ENCODE measurements at places on chromosomes 12 and 14.

DNA sequence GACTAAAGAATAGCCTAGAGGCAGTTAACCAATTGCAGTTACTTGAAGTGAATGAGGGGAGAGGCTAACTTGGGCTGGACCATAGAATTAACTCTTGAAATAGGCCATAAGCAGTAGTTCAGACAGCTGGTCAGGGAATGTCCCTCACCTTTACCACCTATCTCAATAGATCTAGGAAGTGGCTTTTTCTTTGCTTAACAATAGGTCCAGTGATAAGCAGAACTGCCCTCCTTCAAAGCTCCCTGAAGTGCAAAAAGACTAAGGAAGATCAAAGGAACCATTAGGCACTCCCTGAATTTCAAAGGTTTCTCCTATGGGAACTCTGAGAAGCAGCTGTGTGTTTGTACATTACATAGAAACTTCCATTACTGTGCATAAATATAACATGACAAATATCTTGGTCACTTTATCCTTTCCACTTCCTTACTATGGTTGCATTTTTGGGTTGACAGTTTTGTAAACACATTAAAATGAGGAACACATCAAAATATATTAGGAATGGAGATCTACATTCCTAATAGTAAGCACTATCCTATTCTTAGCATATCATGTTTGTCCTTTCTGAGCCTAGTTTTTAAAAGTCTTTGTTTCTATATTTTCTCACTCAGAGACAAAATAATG lies 7.2 kb upstream of the NAA30 start:
- DNase-seq: no peak

DNA sequence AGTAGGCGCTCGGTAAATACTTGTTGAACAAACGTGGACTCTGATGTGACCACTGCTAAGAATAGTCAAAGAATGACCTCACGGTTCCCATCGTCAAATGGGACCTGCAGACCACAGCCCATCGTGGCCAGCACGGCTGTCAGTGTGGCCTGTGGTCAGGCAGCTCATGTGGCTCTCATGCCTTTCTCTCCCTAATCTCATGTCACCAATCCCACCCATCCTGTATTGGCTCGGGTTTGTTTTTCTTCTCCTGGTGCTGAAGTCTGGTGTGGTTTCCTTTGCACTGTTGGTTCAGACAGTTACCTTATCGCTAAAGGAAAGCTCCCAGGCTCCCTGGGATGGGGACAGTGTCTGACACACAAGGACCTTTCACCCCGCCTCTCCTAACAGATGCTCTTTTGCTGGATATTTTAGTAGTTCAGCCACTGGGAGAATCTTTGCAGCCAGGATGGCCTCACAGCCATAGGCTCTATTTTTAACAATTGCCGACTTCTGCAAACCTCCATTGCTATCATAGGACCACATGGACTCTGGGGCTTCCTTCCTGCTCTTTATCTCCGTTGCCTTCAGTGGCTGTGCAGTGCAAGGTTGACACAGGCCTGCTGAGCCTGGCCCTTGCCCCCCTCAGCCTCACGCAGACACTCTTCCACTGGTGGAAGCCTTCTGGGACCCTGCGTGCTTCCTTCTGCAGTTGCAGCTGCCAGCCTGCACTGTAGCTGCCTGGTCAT lies 293.1 kb upstream of the FKBP4 start:
- no peak for DNase-seq

DNA sequence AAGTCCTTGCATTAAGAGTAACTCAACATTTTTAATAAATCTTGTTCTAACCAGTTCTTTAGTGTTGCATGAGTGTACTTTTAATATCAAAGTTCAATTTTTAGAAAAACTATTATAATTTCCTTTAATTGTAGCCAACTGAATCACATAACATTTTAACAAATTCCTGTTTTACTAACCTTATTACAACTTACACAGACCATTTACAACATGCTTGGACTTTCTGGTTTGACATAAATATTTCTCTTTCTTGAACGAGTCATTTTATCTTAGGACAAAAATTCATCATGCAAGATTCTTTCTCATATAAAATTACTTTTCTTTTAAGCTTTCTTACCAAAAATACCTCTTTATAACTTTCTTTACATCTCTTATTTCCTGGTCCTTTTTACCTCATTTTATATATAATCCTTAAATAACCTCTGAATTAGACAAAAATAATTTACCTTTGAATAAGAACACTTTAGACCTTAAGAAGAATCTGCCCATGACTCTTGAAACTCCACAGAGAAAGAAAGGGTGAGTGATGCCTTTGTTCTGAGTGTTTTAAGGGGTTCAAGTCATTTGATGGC lies 3.9 kb downstream of the SLCO1A2 start:
- DNase-seq: no peak

DNA sequence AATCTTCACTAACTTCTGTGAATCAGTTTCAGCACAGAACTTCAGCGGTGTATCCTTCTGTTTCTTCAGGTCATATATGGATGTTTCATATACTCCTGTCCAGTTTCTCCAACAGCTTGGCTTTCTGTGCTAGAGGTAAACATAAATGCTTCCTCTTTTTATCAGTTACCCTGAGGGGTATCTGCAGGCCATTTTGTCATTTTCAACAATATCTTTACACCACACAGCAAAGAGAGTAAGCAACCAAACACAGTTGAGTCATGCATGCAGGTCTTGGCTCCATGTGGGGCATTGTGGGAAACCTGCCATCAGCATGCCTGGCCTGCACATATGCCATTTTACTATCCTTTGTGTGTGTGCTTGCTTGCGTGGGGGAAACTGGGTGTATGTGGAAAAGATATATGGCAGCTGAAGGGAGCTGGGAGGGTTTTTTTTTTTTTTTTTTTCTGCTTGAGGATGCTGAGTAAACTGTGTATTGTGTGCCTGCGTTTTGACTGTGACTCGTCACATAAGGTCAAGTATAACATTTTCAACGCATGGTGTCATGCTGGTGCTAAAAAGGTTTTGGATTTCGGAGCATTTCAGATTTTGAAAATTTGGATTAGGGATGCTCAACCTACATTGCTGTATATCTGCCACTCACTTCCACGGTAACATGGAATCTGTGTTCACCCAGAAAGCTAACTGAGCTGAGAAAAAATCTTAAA lies 56.1 kb upstream of the YARS2 start:
- no peak for DNase-seq

- DNase-seq: no peak
These were observed 2.7 kb downstream of the ACTN1 start for GRCh38 chr14:68976160-68977067.

DNA sequence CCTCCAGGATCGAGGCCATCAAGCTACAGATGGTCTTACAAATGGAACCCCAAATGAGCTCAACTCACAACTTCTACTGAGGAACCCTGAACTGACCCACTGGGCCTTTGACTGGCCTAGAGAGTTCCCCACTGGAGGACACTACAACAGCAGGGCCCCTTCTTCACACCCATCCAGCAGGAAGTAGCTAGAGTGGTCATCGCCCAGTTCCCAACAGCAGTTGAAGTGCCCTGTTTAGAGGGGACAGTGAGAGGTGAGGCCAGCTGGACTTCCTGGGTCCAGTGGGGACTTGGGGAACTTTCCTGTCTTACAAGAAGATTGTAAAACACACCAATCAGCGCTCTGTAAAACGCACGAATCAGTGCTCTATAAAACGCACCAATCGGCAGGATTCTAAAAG lies 247.9 kb upstream of the BTG1 start:
- no peak for DNase-seq

DNA sequence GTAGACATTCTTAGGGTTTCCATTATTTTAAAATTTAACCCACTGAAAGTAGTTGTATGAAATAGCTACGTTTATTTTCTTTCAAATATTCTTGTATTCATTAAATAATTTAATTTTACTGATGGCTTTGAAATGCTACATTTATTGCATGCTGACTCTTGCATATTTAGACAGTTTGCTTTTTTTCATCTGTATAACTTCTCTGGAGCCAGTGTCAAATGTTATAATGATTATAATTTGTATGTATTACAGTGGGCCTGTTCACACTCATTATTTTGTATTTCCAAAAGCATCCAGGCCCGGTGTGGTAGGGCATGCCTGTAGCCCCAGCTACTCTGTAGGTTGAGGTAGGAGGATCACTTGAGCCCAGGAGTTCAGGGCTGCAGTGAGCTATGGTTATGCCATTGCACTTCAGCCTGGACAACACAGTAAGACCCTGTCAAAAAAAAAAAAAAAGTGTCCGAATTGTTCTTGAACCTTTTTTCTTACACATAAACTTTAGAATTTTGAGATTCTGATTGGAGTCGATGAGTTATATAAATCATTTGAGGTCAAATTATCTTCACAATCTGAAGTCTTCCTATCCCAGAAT lies 905 bp downstream of the ZNF84 start:
- no peak for DNase-seq

- no peak for DNase-seq
These were observed 298.1 kb upstream of the CLEC14A start for GRCh38 chr14:38554026-38554425.

DNA sequence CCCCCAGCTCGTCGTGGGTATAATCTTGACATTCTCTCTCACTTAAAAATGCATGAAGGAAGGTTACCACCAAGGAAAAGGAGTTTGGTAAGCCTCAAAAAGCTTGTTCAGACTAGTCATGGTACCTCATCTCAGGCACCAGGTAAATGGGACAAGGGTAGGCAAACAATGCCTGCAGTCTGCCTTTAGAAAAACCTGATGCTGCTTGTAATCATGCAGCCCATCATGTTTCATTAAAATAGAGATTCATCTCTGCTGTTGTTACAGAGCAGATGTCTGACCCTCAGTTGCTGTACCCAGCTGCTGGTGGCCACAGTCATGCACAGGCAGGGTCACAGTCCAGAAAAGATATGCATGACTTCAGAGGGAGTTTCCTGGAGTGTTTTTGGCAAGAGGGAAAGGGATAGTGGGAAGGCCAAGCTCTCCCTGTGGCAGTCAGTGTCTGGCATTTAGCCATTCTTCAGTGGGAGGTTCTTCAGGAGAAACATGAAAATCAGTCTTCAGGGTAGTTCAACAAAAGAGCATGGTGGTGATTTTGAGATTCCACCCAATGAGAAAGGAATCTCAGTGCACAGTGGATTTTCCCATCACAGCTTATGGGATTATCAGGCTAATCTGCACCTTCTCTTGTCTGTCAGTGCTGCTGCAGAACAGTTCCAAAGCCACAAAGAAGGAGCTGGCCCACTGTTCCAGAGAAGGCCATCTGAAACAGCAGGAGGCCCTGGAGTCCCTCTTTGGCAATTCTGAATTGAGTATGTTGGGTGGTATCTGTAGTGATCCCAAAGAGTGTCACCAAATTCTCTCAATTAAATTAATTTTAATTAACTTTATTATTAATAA lies 202.7 kb upstream of the FRMD6 start:
- no peak for DNase-seq

GRCh38 chr12:27524494-27524835 lies 459 bp downstream of the PPFIBP1 start:
- DNase-seq: no peak

GRCh38 chr12:73656375-73656774 lies 881.3 kb upstream of the ATXN7L3B start:
- DNase-seq: no peak

DNA sequence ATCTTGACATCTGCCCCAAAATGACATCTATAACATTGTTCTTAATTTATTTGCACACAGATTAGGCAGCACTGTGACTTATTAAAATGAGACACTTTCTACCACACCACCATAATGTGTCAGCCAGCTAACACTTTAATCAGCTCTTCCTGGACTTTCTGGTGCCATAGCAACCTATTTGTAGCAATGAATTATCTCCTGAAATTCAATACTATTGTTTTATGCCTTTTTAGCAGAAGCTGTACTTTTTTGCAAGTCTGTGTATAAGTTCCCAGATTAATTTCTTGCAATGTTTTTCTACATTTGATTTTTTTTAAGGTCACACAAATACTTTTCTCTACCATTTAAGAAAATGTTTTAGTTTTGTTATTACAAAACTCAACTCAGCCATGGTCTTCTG lies 72.8 kb upstream of the SAV1 start:
- no peak for DNase-seq

DNA sequence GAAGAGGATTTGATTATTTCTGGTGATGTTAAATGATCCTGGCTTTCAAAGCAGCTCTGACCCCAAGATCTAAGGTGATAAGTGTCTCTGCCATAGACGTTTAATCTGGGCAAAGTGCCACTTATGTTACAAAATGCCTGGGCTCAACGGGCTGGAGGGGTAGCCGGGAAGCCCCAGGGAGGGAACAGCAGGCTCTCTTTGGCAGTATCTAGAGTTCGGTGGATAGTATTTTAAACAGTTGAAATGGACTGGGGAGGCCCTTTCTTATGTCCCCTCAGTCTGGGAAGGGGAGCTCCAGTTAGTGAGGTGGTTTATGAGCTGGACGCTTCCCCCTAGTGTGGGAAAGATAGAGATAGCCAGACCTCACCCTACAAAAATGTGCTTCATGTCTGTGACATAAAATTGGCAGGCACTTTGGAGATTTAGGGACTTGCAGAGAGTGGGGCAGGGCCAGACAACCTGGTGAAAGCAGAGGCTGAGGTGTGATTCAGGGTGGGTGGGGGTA lies 5.5 kb upstream of the HOXC11 start:
- no peak for DNase-seq
